ENCODE measurements at places on chromosomes 5 and 9.

GRCh38 chr5:66365981-66366380 lies 221.9 kb downstream of the SREK1 start:
- DNase-seq: no peak

- DNase-seq: no peak
Measured at GRCh38 chr9:34520096-34520495, 2.7 kb downstream of the ENHO start.

DNA sequence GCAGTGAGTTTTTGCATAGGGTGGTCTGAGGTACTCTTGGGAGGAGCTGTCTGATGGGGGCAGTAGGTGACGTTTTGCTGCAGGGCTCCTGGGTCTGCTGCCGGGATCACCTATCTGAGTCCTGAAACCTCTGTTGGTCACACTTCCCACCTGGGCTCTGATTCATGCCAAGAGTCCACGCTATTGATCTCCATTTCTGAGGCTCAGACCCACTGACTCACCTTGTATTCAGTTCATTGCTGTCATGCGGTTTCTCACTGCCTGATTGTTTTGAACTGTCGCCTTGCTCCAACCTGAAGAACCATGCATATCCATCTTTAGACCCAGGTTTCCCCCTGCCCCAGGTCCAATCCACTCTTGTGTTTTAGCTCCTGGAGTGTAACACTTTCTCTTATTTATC lies 101.3 kb downstream of the NPR3 start:
- DNase-seq: no peak

- DNase-seq: peak; percentile 34
Measured at GRCh38 chr5:32312197-32312594, 543 bp downstream of the MTMR12 start.

DNA sequence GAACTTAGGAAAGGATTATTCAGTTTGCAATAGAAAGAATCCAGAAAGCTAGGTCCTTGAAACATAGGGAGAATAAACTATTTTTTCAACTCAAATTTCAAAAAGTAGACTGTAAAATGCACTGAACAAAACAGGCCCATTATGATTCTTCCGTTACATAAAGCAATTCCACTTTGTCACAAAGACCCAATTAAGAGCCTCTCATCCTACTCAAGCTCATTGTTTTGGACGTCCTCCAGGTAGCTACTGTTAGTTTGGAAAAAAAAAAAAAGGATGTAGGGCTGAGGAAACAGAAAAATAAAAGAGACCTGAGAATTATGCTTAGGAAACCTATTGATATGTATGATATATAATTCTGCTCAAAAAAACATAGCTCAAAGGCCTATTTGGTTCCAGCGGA lies 74.0 kb downstream of the DIRAS2 start:
- no peak for DNase-seq

DNA sequence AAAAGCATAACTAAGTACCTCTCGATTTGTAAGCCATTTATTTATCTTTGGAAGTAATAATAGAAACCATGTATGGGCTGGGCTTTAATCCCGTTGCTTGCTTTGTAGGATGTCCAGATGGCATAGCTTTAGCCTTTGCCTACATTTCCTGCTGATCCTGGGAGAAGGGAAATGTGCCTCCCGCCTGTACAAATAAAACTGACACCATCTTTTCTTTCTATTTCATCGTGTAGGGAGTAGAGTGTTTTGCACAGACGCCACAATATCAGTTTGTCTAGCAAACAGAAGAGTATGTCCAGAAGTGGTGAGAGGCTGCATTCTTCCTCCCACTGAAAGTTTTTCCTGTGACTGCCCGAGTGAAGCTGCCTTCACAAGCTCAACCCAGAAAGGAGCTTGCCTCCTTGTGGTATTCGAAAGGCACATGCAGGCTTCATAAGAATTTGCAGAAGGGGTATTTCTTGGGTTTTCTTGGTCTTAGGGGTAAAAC lies 24.7 kb upstream of the TJP2 start:
- DNase-seq: no peak

GRCh38 chr9:135673941-135674340 lies 10.8 kb downstream of the LCN9 start:
- DNase-seq: no peak

DNA sequence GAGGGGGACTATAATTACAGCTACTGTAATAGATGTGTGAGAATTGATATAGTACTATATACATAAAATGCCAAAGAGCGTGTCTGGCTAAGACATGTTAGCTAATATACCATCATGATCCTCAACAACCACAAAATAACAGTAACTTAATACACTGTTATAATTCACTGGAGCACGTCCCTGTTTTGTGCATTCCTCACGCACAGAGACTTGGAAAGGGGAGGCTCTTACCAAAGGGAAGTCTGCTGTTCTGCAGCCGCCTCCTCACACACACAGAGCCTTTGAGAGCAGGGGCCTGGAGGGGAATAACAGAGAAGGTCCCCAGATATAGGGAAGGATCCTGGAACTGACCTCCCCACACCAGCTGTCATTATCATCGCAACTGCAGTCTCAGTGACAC lies 97.3 kb downstream of the ANKRD18A start:
- no peak for DNase-seq

- DNase-seq: peak; percentile 25
Measured at GRCh38 chr9:93682155-93682968, 106.0 kb downstream of the PHF2 start.

- no peak for DNase-seq
Measured at GRCh38 chr9:126684345-126684744, 70.6 kb downstream of the LMX1B start.

- no peak for DNase-seq
Measured at GRCh38 chr5:99911971-99912370, 623.2 kb upstream of the FAM174A start.

GRCh38 chr5:60349891-60350415 lies 350.0 kb downstream of the DEPDC1B start:
- DNase-seq: no peak

GRCh38 chr5:174455301-174455700 lies 269.1 kb upstream of the MSX2 start:
- no peak for DNase-seq

GRCh38 chr9:112705768-112706427 lies 12.0 kb downstream of the INIP start:
- DNase-seq: no peak

GRCh38 chr9:85249313-85249621 lies 492.5 kb downstream of the AGTPBP1 start:
- DNase-seq: no peak

GRCh38 chr5:36875051-36875789 lies 1.3 kb upstream of the NIPBL start:
- peak; percentile 18 for DNase-seq

DNA sequence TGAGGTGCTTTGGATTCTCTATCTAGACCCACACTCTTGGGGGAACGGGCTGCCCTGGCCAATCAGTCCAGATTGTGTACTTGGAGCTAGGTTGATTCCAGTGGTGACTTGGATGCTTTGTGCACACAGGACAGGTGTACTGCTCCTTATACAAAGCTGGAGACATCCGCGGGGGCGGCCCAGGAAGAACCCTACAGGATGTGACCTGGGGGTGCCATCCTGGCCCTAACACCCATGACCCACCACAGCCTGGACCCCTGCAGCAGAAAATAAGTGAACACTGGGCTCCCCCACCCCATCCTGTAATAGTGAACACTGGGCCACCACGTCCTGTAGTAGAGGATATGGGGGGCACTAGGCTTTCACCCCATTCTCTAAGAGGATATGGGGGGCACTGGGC lies 12.1 kb upstream of the PLEKHG4B start:
- DNase-seq: no peak

DNA sequence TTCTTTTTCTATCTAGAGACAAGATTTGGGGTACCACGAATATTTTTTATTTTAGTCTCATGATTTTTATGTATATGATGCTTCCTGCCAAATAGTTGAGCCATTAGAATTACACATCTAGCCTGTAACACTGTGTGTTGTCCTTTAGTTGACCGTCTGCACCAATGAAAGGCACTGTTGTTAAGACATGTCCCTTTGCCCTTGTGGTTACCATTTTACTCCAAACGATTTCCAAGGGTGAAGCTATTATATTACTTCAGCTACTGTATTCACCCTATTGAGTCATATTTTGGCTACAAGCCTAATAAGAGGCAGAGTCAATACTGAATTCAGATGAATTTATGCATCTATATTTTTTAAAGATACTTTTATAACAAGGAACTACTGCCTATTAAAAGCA lies 207.6 kb downstream of the CETN3 start:
- no peak for DNase-seq

GRCh38 chr9:103082494-103082893 lies 87.4 kb downstream of the CYLC2 start:
- no peak for DNase-seq

- no peak for DNase-seq
Measured at GRCh38 chr5:133781436-133782225, 169.3 kb upstream of the FSTL4 start.

DNA sequence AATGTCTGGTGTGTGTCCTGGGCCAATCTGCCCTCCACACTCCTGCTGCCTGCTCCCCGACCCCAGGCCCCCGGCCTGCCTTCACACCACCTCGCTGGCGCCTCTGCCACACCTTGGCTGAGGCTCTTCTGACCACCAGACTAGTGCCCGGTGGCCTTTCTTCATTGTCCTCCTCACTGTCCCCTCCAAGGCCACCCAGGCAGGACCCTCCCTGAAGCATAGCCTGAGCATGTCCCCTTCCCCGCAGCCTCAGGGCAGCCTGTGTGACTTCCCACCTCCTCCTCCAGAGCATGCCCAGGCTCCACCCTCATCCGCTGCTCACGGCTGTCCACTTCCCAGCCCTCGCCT lies 154.6 kb downstream of the OLFM1 start:
- no peak for DNase-seq

GRCh38 chr5:42952578-42952974 lies 87.5 kb downstream of the ANXA2R start:
- no peak for DNase-seq

- no peak for DNase-seq
Measured at GRCh38 chr9:2344436-2344835, 277.2 kb upstream of the VLDLR start.

DNA sequence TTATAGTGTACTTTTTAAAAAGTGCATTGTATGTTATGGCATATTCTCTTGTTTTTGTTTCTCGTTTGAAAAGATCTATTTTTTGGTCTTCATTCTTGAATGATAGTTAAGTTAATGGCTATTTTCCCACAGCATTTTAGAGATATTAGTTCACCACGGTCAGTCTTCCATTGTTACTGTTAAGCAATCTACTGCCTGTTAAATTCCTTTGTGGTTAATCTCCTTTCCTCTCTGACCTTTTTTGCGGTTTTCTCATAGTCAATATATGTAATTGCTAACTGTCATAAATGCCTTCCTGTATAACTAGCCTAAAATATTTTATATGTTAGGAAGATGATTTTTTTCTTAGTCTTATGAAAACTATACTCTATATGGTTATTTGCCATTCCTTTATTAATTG lies 250.8 kb upstream of the FBXL7 start:
- DNase-seq: no peak

DNA sequence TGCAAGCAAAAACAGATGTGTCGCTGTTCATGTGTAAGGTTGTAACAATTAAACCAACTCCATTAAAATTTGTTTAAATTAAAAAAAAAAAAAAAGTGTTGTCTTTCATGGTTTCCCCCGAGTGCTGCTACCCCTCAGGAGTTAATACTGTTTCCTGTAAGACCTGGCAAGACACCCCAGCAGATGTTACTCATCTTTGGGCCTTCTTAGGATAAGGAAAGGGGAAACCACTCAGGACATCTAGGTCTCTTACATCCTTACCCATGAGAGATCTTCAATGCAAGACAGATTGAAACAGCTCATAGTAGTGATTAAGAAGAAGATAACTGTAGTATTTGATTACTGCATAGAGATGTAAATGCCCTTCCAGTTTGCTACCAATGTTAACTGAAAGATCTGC lies 33.5 kb upstream of the F2R start:
- DNase-seq: no peak

DNA sequence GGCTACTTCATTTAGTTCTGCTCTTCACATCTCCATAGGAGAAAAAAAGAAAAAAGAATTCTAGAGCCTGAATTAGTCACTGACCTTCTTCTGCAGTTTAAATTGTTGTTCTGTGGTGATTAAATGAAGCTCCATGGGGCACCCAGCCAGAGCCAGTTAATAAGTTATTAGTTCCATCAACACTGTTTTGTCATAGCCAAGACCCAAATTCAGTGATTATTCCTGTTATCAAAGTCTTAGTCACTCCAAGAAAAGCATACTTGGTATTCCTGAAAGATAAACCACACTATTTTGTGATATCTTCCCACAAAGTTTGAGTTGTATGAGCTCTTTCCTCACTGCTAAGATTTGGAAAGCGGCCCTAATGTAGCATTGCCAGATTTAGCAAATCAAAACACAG lies 134.8 kb upstream of the RGMB start:
- DNase-seq: no peak

- DNase-seq: no peak
Measured at GRCh38 chr9:101038488-101038887, 10.0 kb downstream of the PLPPR1 start.

GRCh38 chr5:168409591-168410458 lies 76.4 kb upstream of the RARS1 start:
- DNase-seq: no peak

DNA sequence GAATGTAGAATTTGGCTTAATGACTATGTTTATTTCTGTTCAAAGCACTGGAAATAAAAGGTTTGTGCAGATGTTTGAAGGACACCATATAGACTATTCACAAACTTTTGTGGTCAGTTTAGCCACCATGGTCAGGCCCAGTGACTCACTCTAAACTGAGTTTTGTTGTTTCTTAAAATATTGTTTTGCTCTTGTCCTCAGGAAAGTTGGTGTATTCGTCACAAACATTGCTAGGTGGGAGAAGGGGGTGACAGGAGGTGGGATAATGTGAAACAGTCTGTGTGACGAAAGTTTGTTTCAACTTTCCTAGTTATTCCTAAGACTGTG lies 35.0 kb upstream of the LIFR start:
- no peak for DNase-seq

DNA sequence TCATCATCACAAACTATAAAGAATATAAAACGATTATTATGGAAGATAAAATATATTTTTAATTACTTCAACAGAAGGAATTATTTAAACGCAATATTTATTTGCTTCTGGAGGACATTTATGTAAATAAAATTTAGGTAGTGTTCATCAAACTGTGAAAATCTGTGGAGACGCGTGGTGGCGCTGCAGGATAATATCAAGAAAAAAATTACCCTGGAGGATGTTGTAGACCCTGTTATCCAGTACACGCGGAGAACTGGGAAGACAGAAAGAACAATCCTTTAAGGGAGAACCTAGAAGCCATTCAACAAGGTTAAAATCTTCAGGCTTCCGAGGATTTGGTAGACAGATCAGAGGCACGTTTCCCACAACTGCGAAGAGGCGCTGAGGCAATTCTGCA lies at the start of gene PCDHB12:
TSS of gene PCDHB12 (plus strand) at position 242 of the 400 bp plus-strand sequence. CDS start 189 bp downstream, outside the sequence.
- no peak for DNase-seq

DNA sequence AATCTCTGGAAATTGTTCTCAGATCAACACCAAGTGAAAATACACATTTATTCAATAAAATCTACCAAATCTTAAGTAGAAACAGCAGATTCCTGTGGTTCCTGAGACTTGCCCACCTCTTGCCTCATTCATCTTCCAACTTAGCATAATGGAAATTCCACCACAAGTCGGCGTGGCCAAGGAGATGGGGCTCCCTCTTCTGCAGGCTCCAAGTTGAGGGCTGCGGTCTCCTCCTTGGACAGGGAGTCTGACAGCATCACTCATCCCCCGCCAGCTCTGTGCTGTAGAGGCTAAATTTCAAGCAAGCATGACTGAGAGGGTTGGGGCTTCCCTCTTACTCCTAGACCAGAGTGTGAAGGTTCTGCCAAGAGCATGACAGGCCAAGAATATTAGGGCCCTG lies 273.7 kb downstream of the DIRAS2 start:
- DNase-seq: no peak

- DNase-seq: no peak
Measured at GRCh38 chr5:128470663-128471062, 67.4 kb downstream of the FBN2 start.
